ENCODE measurements at places on chromosomes 16 and 17.
A peak's percentile ranks its signal among the peaks of the same experiment; 100 is the strongest.

GRCh38 chr17:37391146-37391545 lies 15.4 kb downstream of the C17orf78 start:
- DNase-seq = no peak

GRCh38 chr16:67021321-67021720 lies 7.6 kb upstream of the CBFB start:
- DNase-seq = no peak

GRCh38 chr16:54241525-54241924 lies 45.1 kb downstream of the IRX3 start:
- DNase-seq = no peak

DNA sequence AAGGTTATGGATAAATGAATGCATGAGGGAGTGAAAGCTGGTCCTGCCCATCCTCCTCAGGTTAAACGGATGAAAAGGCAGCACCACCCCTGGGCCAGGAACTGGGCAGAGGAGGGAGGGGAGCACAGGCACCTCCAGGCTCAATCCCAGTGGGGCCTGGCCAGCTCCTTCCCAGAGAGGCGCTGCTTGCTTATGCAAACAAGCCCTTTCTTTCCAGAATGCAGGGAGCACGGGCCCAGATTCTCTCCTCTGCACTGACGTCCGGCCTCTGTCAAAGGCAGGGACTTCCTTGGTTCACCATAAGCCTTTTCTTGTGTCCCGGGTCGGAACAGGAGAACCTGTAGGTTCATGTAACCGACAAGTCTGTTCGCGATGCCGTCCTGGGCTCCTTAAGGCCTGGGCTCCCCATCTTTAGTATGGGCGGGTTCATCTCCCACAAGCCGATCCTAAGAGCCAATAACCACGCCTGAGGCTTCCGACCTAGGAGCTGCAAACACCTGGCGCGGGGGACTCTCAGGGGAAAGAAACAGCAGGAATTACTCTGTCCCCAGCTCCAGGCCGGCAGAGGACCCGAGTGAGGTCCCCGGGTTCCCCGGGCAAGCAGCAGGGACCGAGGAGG lies 16.3 kb downstream of the ENPP7 start:
- DNase-seq = no peak

GRCh38 chr16:85391175-85391707 lies 221.9 kb upstream of the GSE1 start:
- DNase-seq = no peak

DNA sequence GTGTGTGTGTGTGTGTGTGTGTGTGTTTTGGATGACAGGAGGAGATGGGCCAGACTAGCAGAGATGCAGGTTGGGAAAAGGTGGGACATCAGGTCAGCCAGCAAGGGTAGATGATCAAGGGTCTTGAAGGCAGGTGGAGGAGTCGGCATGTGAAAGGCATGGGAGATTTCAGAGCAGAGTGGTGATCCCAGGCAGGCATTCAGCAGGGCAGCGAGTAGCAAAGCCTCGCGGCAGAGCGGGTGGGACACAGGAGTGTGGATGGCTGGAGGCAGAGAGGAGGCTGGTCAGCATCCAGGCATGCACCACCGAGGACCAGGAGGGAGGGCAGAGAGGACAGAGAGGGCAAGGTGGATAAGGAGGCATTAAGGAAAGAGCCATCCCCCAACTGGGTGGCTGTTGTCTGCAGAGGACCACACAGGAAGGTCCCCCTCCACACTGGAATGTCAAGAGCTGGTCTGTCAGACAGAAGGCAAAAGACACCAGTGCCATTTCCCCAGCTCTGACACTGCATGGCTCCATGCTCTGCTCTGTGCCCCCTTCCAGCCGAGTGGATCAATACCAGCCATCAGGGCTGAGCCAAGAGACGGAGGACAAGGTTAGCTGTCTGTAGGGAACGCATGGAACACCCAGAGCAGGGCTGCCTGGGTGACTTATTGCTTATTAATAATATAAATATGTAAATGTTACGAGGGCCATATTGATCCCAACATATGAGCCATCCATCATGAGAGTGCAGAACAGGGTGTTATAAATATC lies 74.8 kb upstream of the RPL38 start:
- no peak for DNase-seq

GRCh38 chr17:61836266-61837174 lies 26.8 kb downstream of the BRIP1 start:
- DNase-seq = no peak

DNA sequence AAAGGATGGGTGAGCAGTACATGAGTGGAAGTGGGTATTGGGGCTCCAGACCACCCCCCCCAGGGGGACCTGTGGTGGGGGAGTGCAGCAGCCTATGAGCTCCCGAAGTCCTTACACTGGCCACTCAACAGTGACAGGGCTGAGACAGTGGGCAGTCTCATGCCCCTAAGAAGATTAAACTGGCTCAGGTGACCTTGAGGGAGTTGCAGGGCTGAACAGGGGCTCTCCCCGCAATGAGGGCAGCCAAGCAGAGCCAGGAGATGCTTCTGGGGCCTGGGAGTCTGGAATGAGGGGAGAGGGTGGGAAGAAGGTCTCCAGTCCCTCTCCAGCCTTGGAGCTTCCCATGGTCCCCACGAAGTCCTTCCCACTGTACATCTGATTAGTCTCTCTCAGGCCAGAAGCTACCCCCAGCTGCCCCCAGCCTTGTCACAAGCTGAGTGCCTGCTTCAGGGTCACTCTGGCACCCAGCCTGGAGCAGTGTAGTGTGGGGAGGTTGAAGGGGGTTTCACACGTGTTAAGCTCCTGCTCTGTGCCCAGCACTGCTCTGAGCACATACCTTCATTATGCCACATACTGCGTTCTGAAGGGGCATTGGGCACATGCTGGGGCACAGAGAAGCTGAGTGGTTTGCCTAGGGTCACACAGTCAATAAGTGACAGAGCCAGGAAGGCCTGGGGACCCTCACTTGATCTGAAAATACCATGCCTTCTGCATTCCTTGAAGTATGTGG lies 1.0 kb upstream of the CDH16 start:
- DNase-seq = no peak

DNA sequence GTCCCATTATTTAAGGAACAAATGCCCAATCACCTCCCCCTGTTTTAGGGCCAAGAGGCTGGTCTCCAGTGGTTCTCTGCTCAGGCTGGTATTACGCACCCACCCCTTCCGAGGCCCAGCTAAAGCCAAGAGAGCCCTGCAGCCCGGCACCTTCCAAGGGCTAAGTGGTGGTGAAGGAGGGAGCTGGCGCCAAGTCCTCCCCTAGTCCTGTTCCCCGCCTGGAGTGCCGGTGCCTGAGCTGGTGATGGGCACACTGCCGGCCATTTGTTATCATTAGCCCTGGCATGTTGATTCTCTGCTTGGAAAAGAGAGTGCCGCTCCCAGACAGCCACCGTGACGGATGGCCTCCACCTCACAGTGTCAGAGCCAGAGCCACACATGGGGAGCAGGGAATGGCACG lies 31.9 kb downstream of the GRIN2C start:
- no peak for DNase-seq

DNA sequence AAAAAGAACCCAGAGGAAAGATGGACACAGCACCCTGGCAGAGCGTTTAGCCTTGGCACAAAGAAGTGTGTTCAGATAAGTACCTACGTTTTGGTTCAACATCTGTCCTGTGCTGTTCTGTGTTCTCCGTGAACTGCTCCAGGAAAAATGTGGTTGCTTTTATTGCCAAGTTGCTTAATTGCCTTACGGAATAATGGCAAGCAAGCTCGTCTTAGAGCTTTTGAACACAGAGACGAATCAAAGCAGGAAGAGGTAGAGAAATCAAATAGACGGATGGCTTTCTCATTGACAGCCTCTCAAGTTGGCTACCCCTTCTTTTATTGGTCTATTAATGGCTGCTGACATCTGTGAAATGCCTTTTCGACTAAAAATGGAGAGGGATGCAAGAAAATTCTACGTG lies 911.1 kb upstream of the EEF2KMT start:
- DNase-seq = no peak

GRCh38 chr16:68927018-68927417 lies 83.7 kb downstream of the TANGO6 start:
- DNase-seq = no peak

- no peak for DNase-seq
Measured at GRCh38 chr17:29567304-29567553, 392 bp upstream of the ABHD15 start.

- no peak for DNase-seq
Measured at GRCh38 chr17:6995500-6996255, at the start of gene ALOX12. TSS of gene ALOX12 (plus strand) at chr17:6996049. CDS start at chr17:6996118, 69 bp downstream.

GRCh38 chr16:57061084-57061905 lies 31.1 kb upstream of the CPNE2 start:
- DNase-seq = no peak

DNA sequence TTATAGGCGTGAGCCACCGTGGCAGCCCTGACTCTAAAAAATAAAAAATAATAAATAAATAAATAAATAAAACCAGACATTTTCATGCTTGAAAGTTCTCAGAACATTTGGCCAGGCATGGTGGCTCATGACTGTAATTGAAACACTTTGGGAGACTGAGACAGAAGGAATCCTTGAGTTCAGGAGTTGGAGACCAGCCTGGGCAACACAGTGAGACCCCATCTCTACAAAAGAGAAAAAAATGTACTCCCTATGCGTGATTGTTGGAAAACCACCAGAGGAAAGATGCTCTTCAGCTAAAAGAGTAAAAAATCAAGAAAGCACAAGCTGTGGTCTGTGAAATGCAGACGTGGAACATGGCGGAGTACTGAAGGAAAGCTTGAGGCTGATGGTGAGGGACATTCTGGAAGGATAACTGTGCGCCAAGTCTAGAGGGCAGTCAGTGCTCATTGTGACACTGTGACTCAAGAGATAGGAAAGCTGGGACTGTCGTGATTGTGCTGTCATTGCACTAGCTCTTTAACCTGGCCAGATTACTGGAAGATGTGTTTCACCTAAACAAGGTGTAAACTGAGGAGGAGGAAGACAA lies 4.2 kb upstream of the PRSS27 start:
- DNase-seq = no peak

DNA sequence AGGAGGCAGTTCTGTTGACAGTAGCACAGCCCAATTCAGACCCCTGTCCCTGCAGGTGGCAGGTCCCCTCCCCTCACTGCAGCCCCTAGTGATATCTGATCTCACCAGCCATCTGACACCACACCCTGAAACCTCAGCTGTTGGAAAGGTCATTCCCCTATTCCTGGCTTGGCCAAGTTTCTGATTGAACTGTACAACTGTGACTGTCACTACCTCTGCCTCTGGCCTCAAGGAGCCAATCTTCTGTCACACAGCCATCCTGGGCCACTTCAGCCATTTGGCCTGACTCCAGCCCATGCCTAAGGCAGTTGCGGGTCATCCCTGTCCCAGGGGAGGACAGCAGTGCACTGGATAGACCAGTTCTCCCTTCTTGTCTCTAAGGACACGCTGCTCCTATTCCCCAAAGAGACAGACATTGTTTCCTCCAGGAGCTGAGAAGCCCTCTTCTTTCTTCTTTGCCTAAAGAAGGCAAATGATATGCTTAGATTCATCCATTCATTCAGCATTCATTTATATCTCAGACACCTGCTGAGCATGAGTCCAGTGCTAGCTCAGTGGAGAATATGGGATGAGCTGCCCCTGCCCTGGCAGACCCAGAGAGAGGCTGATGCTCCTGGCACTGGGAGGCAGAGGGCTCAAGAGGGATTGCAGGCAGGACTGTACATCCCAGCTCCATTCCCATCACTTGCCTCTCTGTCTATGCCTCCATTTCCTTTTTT lies 4.6 kb upstream of the ALDOA start:
- DNase-seq = no peak

DNA sequence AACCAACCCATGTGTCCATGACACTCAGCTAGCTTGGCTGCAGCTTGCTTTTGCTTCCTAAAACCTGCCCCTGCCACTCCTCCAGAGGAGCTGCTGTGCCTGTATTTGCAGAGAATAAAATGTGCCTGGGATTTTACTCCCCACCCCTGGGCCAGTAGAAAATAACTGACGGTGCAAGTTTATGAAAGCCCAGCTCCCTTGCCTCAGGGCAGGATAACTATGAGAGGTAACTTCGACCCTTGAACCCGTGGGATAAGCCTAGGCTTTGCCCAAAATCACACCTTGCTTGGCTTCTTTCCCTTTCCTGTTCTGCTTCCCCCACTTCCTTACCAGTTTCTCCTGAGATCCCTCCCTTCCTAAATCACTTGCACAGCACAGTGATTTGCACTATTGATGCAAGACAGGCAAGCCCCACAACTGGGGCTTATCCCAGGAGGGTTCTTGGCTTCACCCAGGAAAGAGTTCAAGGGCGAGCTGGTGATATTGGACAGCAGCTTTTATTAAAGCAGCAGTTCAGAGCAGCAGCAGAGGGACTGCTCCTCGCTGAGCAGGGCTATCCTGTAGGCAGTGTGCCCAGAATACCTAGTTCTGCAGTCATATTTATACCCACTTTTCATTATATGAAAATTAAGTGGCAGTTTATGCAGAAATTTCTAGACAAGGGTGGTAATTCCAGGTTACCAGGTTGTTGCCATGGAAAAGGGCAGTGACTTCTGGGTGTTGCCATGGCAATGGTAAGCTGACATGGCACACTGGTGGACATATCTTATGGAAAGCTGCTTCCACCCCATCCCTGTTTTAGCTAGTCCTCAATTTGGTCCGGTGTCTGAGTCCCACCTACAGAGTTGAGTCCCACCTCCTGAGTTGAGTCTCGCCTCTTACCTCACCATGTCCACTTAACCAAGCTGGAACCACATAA lies 6.3 kb upstream of the ERCC4 start:
- DNase-seq = no peak

DNA sequence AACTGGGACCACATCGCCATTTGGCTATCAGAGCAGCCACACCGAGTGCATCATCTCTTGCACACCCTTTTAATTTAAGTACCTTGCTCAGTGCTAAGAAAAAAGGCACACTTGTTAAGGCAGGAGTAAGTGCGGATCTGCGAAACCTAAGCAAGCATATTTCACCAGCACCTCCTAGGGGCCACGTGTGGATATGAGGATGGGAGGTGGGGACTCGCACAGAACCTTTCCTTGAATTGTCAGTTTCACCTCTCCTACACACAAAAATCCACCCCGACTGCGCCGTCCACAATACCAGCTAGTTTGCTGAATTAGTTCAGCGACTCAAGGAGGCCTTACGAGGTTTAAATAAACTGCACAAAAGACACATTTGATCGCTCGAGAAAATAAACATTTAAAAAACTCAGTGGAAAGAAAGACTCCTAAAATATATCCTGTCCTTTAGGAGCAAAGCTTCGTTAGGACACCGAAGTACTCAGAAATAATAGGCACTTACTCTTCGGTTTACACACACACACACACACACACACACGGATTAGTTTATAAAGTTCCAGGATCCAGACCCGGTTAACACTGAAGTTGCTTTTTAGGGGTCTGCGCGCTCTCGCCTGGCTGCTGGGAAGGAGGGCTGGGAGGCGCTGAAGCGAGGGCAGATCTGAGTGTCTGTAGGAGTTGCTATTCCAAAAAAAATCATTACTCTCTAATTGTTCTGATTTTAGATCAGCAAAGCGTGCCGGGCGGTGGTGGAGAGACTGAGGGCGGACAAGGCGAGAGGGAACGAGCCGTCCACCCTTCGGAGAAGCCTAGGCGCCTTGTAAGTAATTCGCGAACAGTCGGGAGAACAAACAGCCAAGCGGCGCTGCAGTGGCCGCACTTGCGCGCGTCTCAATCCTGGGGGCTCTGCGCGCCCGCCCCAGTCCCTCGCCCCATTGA lies 1.0 kb upstream of the KCNJ2 start:
- peak; percentile 40 for DNase-seq

- DNase-seq = no peak
Measured at GRCh38 chr17:74805591-74805991, 29.4 kb upstream of the NAT9 start.

- DNase-seq = peak; percentile 26
Measured at GRCh38 chr17:31488264-31488981, 96.9 kb downstream of the RAB11FIP4 start.
